ENCODE measurements at places on chromosomes 2 and 18.
A peak's percentile ranks its signal among the peaks of the same experiment; 100 is the strongest.

DNA sequence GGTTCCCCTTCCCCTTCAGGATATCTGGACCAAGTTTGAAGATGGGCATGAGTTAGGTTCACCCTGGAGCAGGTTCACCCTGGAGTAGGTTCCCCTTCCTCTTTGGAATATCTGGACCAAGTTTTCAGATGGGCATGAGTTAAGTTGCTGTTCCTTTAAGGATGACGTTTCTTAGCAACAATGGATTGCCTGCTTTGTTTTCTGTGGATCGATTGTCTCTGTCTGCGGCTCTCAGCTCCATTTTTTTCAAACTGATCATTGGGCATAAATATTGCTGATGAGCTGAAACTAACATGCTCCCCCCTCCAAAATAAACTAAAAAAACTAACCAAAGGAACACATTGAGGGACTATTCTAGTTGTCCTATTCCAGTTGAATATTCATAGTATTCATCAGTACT lies 149.5 kb downstream of the SPP2 start:
- DNase-seq = no peak

- no peak for DNase-seq
Observed at GRCh38 chr2:221641181-221641871, 69.2 kb upstream of the EPHA4 start.

DNA sequence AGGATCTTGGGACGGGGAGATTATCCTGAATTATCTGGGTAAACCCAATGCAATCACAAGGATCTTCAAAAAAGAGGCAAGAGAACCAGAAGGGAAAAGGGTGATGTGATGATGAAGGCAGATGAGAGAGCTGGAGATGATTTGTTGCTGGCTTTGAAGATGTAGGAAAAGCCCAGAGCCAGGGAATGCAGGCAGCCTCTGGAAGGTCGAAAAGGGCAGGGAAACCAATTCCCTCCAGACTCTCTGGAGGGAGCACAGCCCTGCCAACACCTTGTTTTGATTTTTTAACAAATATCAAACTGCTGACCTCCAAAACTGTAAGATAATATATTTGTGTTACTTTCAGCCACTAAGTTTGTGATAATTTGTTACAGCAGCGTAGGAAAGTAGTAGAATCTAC lies 48.9 kb upstream of the IL1R2 start:
- no peak for DNase-seq

DNA sequence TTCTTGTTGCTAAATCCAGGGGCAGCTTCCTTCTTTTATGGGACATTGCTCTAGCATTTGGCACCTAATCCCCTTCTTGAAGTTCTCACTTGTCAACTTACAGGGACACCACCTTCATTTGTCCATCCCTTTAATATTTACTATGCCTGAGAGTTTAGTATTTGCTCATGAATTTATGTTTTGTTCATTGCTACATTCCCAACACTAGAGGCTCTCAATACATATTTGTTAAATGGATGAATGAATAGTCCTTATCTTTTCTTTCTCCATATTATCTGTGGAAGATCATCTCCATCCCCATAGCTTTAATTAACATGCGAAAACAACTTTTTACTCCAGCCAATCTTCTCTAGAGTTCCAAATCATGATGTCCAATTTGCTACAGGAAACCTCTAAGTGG lies 5.4 kb downstream of the CWC22 start:
- no peak for DNase-seq

DNA sequence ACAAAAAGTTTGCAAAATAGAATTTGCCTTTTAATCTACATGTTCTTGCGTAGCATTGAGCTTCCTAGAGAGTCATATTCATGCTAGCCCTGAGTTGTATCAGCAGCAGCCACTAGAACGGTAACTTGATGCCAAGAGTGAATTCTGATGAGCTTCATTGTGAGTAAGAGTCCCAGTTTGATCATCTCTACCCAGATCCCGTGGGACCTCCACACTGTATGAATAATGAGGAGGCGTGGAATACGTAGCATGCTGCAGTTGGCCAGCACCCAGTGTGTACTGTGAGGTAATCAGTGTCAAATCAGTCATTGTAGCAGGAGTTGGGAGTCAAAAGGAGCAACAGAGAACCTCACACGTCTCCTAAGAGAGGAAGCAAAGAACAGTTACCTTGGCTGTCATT lies 197.9 kb downstream of the NEDD4L start:
- peak; percentile 76 for DNase-seq

DNA sequence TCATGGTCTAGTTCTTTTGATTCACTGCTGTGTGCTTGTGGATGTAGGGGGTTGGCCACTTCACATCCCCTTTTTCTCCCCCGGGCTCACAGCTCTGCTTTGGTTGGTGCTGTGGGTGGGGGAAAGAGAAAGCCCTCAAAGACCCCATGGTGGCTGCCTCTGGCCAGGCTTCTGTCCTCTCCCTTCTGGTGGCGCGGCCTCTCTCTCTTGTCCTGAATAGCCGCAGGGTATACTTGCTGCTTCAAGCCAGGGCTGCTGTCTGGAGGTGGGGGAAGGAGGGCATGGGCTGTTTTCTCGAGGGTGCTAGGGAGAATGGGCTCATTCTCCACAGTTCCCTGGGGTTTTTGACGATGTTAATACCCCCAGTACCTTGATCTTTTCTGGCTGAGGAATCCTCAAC lies 53.9 kb downstream of the IL1R2 start:
- DNase-seq = no peak

DNA sequence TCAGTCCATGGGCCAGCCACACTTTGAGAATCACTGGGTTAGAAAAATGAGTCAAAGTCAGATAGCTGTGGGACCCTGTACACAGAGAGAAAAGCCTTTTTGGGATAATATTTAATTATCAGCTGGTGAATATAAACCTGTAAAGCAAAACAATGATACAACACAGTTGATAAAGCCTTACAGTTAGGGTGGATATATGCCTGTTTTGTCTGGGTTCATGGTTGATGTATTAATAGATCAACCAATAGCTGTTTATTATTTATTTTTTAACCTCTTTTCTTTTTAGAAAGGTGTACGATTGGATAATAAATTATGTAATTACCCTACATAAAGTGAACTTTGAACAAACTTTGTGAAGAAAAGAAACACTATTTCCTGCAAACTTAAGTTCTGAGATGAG lies 145.6 kb downstream of the TDRD15 start:
- DNase-seq = no peak

DNA sequence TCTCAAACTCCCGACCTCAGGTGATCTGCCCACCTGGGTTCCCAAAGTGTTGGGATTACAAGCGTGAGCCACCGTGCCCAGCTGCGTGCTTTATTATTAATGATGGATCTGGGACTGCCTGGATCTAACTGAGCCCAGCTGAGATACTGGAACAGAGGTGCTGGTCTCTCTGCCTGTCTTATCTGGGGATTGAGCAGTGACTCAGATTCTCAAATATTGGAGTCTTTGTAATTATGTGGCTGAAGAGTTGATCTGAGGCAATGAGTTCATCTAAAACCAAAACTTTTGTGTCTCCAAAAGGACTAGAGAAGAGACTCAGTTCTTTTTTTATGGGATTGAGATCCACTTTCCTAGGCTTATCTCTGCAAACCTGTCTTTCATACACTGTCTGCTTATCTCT lies 16.3 kb downstream of the PLEKHB2 start:
- no peak for DNase-seq

DNA sequence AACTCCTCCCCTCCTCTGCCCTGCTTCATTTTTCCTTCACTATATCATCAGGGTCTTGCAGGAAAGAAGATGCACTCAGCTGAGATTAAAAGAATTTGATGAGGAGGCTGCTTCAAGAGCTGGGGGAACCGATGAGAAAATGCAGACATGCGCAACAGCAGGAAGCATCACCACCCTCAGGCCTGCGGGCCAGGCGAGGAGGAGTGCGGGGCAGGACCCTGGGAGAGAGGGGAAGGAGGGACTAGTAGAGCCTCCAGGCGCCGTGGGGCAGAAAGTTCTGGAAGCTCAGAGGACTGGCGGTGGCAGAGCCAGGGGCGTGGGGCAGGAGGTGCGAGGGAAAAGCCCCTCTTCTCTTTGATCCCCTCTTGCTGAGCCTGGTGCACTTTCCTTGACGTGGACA lies 108.2 kb downstream of the CD226 start:
- no peak for DNase-seq

GRCh38 chr18:30245766-30246455 lies 796.6 kb downstream of the DSC3 start:
- DNase-seq = no peak

DNA sequence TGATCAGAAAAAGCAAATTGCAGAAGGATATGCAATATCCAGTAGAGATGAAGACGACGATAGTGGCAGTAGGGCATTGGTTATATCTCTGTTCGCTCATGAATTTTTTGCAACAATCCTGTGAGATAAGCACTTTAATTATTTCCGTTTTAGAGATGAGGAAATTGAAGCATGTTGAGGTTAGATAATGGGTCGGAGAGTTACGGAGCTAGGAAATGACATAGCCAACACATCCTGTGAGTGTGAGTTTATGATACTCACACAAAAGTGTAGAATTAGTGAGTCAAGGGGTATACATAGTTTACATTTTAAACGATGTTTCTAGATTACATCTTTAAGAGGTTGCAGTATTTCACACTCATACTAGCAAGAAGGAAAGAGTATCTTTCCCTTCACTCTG lies 123.1 kb upstream of the ARL4C start:
- DNase-seq = no peak

- peak; percentile 17 for DNase-seq
Observed at GRCh38 chr2:172985139-172985892, 90.3 kb upstream of the MAP3K20 start.

GRCh38 chr18:76982038-76982437 lies 150.5 kb downstream of the MBP start:
- no peak for DNase-seq

DNA sequence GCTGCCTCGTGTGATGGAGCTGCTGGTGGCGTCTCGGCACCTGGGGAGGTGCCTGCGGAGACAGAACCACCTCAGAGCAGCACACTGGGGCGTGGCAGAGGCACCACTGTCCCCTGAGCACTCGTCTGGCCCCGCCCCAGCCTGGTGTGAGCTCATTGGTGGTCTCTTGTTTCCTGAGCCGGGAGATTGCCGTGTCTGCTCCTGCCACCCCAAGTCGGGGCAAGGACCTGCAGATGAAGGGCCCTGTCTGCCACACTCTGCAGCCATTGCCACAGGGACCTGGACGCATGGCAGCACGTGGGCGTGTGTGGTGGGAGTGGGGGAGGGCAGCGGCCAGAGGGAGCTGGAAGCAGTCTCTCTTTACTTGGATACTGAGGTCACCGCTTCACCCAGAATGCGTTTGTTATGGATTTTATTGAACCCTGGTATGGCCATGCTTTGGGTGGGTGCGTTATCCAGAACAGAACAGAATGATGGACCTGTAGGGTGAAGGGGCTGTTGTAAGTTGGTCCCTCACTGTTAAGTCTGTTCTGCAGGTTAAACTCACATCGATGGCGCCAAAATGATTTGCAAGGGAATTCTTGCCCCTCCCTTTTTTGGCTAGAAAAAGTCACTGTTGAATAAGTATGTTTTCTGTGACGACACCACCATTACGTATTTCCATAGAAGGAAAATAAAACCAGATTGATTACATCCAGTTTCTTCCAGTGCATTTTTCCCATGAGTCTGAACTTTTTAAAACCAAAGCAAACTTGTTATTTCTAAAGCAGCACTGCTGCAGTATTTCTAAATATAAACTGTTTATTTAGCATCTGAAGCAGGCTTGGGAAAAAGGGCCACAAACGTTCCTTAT lies 92.0 kb downstream of the USP40 start:
- no peak for DNase-seq

- peak; percentile 40 for DNase-seq
Observed at GRCh38 chr2:38508311-38509039, 94.3 kb downstream of the HNRNPLL start.

DNA sequence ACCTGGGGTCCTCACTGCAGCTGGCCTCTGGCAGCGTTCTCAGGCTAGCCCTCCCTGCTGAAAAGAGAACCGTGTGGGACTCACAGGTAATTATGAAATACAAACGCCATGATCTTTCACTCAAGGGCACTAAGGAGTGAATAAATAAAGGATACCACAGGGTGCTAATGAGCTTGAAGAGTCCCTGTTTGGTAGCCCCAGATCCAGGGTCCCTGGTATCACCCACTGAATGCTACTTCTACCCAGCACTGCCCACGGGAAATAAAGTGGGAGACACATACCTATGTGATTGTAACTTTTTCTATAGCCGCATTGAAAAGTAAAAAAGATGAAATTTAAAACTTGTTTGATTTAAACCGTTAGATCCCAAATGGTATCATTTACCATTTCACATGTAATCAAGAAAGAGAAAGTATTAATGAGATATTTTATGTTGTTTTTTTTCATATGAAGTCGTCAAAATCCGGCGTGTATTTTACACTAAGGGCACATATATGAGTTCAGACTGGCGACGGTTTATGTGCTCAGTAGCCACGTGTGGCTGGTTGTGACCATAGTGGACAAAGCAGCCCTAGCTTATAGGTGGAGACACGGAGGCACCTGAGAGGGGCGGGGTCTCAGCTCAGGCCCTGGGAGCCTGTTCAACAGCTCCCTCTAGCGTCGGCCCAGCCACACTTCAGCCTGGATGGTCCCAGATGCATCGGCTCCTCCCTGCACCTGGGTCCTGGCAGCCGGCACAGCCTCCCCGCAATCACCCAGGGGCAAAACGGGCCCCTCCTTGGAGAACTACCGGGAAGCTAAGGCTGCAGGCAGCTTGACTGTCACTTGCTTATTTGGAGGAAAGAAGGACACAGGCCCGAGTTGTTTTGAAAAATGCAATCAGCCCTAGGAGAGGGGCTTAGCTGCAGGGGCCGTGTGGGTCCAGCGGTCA lies 39.2 kb downstream of the ODC1 start:
- peak; percentile 38 for DNase-seq

DNA sequence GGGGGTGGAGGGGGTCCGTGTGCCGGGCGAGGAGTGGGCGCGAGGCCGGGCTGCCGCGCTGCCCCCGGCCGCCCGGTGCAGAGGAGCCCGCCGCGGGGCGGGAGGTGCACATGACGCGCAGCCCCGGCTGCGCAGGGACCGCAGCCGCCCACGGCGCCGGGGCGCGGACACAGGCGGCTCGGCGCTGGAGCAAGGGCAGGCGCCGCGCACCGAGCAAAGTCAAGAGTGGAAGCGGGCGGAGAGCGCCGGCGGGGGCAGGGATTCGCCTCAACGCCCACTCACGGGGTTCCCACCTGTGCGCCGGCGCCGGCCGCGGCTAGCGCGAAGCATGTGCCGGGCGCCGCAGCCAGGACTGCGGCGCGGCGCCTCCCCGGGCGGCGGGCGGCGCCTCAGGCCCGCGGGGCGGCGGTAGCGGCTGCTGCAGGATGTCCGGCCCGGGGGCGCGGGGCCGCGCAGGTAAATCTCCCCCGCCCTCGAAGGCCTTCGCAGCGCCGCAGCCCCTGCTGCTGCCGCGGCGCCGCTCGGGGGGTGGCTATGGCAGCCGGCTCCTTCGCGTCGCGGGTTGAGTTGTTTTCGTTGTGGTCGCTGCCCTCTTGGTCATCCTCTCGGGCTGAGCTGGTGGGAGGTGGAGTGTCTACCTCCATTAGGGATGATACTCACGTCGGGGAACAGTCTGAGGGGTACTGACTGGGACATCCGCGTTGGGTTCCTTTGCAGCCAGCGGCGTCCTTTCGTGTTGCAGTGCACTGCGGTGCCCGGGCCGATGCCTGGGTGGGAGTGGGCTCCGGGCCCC lies 216.3 kb upstream of the DTNA start:
- DNase-seq = no peak

- DNase-seq = no peak
Observed at GRCh38 chr2:54558188-54559005, 102.3 kb downstream of the SPTBN1 start.

Measured in NCI-H446 (cell line).